ENCODE measurements at places on chromosomes 12 and 14. TPM values are rescaled to one million over a fixed set of nuclear protein-coding genes. Genes with fewer than 3 reads are reported as not detected.

The FAM186B gene
- 0.16 TPM for total RNA-seq

The FGD6 gene
- total RNA-seq: 17.5 TPM

The RNASE7 gene
- not detected for total RNA-seq

The KRT6C gene
- not detected for total RNA-seq

The TOMM20L gene
- not detected for total RNA-seq

The POTEG gene
- not detected for total RNA-seq

The CD163 gene
- not detected for total RNA-seq

All from A549 treated with RU486 at 1 μM for 4 hours (cell line).